ENCODE measurements at places on chromosomes 3 and 15.

GRCh38 chr3:75978686-75979085 lies 193.3 kb upstream of the ZNF717 start:
- DNase-seq: no peak

DNA sequence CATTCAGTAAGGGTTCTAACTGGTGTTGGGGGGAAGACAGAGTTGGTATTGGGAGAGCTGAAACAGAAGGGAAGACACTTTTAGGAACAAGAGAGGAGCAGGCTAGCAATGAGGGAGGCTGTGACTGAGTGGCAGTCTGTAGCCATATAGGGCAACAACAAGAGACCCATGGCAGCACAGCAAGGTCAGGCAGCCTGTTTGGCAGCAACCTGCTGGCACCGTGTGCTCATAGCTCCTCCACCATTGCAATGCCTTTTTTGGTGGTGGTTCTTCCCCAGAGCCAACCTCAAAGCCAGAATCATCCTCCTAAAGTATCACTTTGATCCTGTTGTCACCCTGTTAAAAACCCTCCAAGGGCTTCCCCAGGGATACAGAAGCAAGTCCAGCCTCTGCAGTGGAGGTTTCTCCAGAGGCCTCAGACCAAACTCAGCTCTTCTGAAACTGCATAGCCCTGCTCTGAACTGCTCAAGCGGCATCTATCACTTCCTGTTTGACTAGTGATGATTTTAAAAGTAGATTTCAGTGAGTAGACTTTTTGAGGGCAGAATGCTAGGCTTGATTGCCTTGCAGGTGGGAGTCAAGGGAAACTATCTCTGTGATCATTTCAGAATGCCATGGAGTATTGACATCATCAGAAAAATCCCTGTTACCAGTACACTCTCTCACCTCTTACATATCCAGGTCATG lies 176.9 kb downstream of the STAC start:
- DNase-seq: no peak

- DNase-seq: no peak
Observed at GRCh38 chr15:60283936-60284335, 113.8 kb downstream of the ANXA2 start.

DNA sequence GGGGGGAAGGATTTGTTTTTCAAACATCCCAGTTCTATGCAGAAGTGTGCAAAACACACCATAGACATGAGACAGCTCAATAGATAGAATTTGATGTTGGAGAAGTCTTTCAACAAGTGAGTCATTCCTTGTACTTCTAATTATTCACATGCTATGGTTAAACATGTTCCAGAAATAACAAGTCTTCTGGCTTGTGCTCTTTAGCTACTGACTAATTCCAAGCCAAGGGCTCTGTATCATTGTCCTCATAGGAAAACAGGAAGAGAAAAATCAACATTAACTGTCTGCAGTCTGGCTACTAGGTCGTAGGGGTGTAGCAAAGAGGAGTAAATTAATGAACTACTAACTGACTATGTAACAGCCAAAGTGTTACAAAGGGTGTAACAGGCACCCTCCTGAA lies 25.8 kb downstream of the LDHAL6B start:
- no peak for DNase-seq

DNA sequence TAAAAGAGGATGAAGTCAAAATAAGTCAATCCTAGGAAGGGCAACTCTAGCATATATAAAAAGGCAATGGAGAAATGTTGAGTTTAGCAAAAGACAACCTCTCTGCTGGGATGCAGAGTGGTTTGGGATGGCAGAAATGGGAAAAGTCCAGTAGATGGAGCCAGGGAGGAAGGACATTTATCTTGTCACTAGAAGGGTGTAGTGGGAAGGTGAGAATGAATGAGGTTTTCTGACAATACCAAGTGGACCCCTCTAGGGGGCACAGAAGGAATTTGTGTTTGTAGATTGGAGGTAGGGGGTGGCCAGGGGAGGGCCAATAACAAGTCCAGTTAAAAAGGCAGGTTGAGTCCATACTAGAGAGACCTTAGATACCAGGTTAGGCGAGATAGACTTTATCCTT lies 80.0 kb downstream of the THSD4 start:
- no peak for DNase-seq

GRCh38 chr3:93906245-93906644 lies 67.5 kb downstream of the PROS1 start:
- DNase-seq: no peak

DNA sequence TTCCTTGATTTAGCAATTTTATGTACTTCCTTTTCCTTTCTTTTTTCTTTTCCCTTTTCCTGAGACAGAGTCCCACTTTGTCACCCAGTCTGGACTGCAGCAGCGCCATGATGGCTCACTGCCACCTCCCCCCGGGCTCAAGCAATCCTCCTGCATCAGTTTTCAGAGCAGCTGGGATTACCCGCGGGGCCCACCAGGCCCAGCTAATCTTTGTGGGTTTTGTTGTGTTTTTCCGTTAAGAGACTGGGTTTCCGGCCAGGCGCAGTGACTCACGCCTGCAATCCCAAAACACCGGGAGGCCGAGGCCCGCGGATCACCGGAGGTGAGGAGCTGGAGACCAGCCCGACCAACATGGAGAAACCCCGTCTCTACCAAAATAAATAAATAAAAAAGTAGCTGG lies 17.7 kb downstream of the GOLGA8S start:
- no peak for DNase-seq

GRCh38 chr3:197327701-197328100 lies 29.3 kb upstream of the DLG1 start:
- no peak for DNase-seq

GRCh38 chr3:149339931-149340309 lies 6.5 kb upstream of the TM4SF18 start:
- DNase-seq: no peak

DNA sequence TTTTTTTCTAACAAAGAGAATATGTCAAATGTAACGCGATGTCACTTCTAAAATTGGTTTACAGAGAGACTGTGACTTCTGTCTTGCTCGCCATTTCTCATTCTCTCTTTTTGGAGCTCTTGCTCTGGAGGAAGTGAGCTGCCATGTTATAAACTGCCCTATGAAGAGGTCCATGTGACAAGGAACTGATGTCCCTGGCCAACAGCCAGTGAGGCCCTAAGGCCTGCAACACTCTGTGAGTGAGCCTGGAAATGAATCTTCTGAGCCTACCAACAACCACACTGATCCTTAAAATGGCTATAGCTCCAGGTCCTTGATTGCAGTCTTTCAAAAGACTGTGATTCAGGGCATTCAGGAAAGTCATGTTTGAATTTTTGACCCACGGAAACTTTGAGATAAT lies 49.9 kb downstream of the NMD3 start:
- DNase-seq: no peak

DNA sequence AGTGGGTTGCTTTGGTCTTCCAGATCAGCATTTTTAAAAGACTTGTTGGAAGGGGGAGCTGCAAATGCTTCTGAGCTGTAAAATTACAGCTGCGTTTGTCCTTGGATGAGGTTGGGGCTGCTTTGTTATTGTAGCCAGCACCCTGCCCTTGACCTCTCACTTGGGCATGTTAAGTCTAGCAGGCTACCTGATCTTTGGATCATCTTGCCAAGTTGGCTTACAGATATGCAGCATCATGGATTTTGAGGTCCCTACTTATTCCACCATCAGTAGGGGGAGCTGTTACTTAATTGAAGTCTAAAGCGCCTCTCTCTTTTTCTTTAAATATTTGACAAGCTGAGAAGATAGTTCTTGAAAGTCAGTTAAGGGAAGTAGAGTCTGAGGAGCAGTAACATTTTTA lies 793.0 kb downstream of the MCTP2 start:
- DNase-seq: no peak

DNA sequence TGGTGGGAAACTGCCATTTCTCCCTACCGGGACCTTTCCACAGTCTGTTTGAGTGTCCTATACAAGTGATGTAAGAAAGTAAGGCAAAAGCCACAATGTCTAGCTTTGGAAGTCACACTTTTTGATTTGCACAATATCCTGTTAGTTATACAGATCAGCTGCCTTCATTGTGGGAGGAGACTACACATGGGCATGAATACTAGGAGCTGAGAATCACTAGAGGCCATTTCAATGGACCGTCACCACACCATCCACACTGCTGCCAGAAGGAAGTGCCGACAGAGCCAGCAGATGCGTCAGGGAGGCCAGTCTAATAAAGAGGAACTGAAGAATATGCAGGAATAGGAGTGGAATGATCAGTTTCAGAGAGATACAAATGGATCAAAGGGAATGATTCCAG lies 65.8 kb downstream of the SCN11A start:
- DNase-seq: no peak

DNA sequence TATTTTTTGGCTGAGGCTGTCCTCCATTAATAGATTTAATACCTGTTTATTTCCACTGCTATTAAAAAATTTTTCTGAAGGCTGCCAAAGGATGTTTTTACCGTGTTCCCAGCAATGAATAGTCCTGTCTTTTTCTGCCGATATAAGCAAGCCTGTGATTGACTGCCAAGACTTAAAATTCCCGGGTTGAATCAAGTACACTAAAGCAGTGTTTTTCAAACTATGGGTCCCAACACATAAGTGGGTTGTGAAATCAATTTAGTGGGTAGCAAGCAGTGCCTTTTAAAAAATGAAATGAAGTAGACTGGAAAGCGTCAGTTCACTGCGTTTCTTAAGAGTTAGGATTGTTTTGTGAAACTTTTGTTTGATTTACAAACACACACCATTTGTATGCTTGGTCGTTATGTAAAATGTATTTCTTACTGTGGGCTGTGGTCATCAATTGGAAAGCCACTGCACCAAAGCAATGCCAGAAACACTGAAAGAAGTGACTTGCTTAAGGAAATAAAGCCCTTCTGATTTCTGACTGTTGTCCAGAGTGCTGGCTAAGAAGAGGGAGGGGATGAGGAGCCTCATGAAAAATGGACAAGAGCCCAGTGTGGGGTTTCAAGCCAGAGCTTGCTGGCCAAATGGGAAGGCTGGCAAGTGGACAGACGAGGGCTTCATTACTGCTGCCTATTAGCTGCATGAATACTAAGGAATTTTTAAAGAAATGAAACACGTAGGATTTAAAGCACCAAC lies 206.0 kb downstream of the THRB start:
- DNase-seq: no peak

GRCh38 chr3:174945276-174945675 lies 86.1 kb downstream of the NAALADL2 start:
- DNase-seq: no peak

- DNase-seq: no peak
Observed at GRCh38 chr3:169861871-169862270, 7.9 kb downstream of the LRRC31 start.

- no peak for DNase-seq
Observed at GRCh38 chr15:63922916-63923315, 89.2 kb upstream of the HERC1 start.

DNA sequence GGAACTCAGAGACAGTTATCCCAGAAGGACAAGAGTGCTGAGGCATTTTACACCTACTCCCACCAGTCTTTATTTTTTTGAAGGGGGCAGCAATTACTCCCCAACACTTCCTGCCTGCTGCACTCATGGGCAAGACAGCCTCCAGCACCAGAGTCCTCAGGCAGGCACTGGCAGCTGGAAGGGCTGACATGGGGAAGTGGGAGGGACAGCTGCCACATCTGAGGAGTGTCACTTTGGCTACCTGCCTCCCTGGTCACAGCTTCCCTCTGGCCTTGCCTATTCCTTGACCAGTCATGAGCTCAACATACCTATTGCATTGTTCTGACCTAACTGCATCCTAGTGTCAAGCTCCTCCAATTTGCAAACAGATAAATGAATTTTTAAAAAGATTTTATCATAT lies 10.2 kb upstream of the LACTB start:
- DNase-seq: no peak

- DNase-seq: no peak
Observed at GRCh38 chr15:58330741-58331559, 100.8 kb upstream of the LIPC start.

GRCh38 chr3:167761302-167761701 lies 25.8 kb downstream of the SERPINI1 start:
- no peak for DNase-seq
